ENCODE measurements at places on chromosomes 12 and 14.

- DNase-seq, result no peak
Observed at GRCh38 chr12:131222329-131223139, 268.8 kb downstream of the ADGRD1 start.

- DNase-seq, result no peak
Observed at GRCh38 chr12:85060916-85061315, 24.8 kb downstream of the LRRIQ1 start.

- no peak for DNase-seq
Observed at GRCh38 chr14:66056268-66056907, 429.8 kb upstream of the CCDC196 start.

DNA sequence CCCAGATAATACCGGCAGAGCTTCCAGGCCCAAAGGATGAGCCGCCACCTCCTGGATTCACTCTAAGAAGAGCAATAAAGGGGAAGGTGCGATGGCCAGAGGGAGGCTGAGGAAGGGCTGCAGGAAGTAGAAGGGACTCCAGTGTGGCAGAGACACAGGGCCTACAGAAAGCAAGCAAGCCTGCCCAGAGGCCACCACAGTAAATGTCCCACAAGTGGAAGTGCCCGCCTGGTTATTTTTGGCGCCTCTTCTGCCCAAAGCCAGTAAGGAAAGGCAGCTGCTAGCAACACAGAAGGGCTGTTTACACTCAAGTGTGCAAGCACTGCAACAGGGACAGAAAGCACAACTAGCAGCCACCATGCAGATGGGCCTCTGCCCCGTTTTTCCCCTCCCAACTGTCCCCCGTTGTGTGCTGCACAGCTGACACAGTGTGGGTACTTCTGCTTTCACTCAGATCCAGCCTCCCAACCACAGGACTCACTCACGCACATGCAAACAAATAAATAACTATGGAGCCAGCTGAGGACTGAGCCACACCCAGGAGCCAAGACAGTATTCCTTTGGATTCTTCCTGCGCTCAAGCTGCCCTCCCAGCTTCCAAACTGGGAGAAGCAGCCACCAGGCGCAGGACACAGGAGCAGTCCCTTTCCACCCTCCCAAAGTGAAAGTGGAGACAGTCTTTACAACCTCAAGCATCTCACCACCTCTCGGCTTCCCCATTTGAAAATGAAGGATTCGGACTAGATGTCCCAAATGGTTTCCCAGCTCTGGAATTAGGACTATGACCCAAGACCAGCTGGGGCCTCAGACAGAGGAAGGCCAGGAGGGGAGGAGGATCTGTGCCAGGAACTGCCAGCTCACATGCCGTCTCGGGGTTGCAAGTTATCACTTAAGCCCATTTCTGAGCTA lies 40.0 kb upstream of the PNMA1 start:
- no peak for DNase-seq

DNA sequence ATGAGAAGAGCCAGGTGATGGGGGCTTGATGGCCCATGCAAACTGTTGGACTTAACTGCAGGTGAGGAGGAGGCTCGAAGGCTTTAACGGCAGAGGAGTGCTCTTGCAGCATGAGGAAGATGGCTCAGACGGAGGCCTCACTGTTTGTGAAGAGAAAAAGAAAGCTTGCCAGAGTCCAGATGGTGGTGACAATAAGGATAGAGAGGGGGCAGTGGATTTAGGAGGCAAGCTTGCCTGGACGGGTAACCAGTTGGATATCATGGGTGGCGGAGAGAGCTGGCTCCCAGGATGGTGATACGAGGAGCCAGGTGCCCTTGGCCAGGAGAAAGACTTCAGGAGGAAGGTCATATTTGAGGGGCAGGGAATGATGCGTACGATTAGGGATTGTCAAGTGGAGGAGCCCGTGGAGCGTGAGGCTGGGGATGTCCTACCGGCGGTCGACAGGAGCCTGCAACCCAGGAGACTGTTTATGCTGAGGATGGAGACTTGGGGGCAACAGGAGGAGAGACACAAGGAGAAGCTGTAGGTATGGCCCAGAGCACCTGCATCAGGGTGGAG lies 71.8 kb downstream of the CACNA1C start:
- no peak for DNase-seq

- DNase-seq, result peak; percentile 37
Observed at GRCh38 chr12:510071-510825, 50.5 kb downstream of the B4GALNT3 start.

GRCh38 chr14:94213021-94213420 lies 38.9 kb downstream of the PPP4R4 start:
- DNase-seq, result no peak

DNA sequence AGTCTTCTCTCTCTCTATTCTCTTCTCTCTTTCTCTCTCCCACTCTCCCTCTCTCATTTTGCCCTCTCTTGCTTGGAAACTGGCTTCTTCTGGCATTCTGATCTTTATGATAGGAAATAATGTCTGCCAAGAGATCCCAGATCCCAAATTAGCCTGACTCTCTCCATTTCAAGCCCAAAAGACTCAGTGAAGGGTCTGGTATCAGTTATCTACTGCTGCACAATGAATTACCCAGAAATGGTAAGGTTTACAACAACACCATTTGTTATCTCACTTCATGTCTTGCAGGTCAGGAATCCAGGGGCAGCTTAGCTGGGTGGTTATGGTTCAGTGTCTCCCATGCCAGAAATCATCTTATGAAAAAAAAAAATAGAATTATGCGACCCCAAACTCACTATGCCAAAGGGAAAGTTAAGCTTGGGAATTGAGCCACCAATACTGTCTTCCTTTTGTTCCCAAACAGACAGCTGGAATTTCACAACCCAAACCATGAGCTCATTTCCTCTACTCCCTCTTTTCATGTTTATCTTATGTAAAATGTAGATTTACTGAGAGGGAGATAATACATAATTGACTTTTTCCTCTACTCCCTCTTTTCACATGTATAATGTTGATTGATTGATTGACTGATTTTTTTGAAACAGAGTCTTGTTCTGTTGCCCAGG lies 67.8 kb upstream of the FICD start:
- no peak for DNase-seq

DNA sequence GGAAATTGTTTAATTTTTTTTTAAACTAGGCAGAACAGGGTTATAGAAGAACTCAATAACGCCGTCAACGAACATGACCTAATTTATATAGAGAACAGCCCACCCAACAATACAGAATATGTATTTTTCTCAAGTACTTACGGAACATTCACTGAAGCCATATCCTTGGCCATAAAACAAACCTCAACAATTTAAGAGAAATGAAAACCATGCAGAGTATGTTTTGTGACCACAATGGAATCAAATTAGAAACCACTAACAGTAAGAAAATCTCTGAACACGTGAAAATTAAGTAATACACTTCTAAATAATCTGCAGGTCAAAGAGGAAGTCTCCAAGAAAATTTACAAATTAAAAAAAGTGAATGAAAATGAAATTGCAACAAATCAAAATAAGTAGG lies 9.4 kb downstream of the SART3 start:
- DNase-seq, result no peak

DNA sequence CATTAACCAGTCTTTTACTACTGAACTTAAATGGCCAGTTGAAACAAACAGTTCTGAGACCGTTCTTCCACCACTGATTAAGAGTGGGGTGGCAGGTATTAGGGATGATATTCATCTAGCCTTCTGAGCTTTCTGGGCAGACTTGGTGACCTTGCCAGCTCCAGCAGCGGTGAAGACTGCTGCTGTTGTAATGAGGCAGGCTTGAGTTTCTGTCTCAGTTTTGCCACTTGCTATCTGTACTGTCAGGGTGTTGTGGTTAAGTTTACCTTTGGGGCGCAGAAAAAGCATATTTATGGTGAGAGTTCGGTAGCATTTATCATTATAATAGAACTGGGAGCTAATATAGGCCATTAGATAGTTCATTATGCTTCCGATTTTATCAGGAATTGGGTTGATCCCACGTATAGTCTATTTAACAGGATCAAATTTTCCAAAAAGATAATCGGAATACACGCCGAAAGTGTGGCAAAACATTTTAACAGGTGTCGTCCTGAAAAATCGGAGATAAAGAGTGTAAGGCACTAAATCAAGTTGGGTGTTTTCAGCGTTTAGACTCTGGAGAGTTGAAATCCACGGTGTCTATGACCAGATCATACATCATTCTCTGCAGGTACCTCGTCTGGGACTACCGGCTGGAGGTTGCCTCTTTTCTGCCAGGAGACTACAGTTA lies 688 bp upstream of the NECAP1 start:
- peak; percentile 48 for DNase-seq

DNA sequence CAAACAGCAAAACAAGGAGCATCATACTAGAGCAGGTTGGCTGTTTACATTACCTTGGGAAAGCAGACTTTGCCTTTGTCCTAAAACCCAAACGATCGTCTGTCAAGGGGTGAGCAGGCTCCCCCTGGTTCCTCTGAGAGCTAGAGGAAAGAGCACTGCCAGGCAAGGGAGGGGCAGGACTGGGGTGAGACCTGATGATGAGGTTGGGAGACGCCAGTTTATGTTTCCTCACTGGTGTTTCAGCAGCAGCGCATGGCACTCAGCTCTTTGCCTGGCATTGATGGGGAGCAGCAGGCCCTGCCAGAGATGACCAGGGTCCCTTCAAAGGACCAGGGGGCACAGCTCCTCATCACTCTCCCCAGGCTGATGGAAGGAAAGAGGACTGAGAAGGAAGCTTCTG lies 7.9 kb upstream of the KRT2 start:
- no peak for DNase-seq

- DNase-seq, result no peak
Observed at GRCh38 chr12:93622485-93622884, 50.0 kb downstream of the SOCS2 start.

GRCh38 chr14:65476273-65476941 lies 63.9 kb downstream of the FUT8 start:
- DNase-seq, result no peak

DNA sequence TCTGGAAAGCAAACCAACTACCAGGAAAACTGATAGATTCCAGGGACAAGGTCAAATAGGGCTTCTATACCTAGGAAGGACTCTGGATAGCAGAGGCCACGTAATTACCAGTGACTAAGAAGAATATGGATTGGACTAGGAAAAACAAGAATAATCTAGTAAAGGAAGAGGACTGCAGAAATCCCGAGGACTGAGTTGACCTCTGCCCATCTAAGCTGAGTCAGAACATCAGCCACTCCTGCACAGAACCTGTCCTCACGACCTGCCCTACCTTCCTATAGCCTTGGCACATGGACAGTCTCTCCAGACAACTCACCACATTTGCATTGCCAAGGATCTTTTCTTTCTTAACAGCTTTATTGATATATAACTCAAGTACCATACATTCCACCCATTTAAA lies 2.3 kb downstream of the OR6J1 start:
- no peak for DNase-seq

GRCh38 chr12:56641219-56641618 lies 4.6 kb downstream of the ATP5F1B start:
- no peak for DNase-seq

DNA sequence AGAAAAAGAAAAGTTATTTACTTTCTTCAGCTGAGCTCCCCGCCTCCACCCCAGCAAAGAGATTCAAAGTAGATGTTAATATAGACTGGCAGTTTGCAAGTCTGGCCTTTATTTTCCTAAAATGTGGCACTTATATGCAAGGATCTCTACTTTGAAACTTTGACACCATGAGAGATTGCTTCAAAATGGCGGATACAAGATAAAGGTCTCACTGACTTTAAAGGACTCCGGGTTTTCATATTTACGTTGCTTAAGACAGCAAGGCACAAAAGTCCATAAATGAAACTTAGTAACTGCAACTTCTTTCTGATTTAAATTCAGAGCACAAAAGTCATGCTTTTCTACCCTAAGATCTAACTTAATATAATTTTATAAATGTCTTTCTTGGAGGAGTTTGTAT lies 3.5 kb downstream of the OTX2 start:
- DNase-seq, result no peak
